ENCODE measurements at places on chromosomes 3 and 15. TPM values are rescaled to one million over a fixed set of nuclear protein-coding genes. Genes with fewer than 3 reads are reported as not detected.

The PARP15 gene
- total RNA-seq = not detected

The HTR3E gene
- total RNA-seq = not detected

The TMEM45A gene
- 11.3 TPM for total RNA-seq

The RASL12 gene
- total RNA-seq = not detected

The SAXO2 gene
- total RNA-seq = under 0.01 TPM

The STRIT1 gene
- total RNA-seq = not detected

The NUSAP1 gene
- 7.8 TPM for total RNA-seq

The AGBL1 gene
- total RNA-seq = not detected

The IL5RA gene
- total RNA-seq = not detected

The GLDN gene
- total RNA-seq = not detected

The GOLGA8N gene
- total RNA-seq = 0.35 TPM

The SLC7A14 gene
- 0.55 TPM for total RNA-seq

DNA sequence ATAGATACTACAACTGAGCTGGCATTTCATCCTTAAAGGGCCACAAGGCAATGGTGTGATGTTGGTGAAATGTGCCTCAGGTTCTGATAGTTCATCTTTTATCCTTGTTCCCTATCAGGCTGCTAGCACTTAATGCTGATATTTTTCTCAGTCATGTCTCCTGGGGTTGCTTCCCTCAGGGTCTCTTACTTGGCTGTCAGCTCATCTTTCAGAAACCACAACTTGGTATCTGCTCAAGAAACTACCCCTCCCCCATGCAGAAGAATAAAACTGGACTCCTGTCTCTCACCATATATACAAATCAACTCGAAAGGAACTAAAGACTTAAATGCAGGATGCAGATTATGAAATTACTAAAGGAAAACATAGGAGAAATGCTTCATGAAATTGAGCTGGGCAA lies 308.1 kb downstream of the CHST2 start:
- DNase-seq = no peak

GRCh38 chr3:17090280-17090983 lies 205.7 kb downstream of the PLCL2 start:
- DNase-seq = no peak

GRCh38 chr3:142850395-142851023 lies 38.4 kb downstream of the PCOLCE2 start:
- DNase-seq = peak; percentile 97

DNA sequence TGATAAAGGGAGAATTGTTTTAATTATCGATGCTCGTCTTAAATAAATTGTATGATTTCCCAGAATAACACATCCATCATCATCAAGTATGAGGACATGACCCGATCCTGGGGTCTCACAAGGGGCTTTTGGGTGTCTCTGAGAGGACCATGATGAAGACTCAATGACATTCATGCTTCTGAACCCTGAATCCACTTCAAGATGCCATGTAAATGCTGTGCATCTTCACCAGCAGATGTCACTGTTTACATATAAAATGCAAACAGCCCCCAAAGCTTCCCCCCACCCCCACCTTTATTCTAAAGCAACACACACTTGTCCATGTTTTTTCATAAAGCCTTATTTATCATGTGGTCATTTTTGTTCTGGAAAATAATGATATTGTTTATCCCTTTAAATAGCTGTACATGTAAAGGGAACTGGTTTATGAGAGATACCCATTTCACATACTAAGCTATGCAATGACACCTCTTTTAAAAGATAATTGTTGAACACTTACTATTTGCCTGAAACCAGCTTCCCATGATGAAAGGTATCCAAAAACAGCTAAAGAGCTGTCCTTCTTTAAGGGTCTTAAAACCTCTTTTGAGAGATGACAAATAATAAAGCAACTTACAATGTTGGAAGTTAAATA lies 69.7 kb upstream of the UBE3A start:
- DNase-seq = peak; percentile 23

- no peak for DNase-seq
Observed at GRCh38 chr15:97717806-97718205, 242.7 kb upstream of the ARRDC4 start.

DNA sequence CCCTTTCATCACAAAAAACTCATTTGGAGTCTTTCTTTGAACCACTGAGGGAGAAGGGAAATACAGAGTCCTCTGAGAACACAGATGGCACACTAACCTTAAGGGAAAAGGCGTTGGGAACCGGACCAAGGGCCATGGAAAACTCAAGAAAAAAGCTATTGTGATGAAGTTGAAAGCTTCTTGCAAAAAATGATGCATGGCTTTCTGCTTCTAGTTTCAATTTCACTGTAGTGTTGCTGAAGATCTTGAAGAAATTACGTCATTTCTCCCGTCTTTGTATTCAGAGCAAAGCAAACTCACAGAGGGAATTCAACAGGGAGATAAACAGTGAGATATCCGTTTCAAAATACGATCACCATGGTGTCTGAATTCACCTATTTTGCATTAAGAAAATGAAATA lies 642.3 kb upstream of the ADAMTS9 start:
- no peak for DNase-seq

DNA sequence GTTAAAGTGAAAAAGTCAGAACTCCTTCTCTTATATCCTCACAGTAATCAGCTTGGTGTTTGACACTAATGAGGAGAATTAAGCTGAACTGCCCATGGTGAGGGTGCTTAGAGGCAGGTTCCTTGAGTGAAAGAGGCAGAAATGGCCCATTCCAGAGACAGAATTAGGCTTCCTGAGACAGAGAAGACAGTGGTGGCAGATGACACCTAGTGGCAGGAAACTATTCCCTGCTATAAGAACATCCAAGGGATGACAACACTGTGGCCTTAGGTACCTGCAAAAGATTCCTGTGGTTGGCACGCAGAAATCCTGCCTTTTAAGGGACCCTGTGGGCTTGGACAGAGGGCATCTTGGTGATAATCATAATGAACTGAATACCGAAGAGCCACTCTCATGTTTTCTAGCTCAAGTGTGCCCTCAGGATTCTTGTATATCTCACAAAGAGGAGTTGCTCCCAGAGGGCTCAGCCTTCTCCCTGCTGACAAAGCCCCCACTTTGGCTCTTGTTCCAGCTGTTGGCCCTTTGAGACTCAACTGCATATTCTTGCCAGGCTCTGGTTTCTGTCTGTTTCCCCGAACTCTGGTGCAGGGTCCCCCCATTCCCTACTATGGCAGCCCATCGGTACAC lies 56.0 kb downstream of the KBTBD12 start:
- peak; percentile 67 for DNase-seq

- no peak for DNase-seq
Observed at GRCh38 chr3:34808287-34808686, 831.0 kb upstream of the ARPP21 start.

DNA sequence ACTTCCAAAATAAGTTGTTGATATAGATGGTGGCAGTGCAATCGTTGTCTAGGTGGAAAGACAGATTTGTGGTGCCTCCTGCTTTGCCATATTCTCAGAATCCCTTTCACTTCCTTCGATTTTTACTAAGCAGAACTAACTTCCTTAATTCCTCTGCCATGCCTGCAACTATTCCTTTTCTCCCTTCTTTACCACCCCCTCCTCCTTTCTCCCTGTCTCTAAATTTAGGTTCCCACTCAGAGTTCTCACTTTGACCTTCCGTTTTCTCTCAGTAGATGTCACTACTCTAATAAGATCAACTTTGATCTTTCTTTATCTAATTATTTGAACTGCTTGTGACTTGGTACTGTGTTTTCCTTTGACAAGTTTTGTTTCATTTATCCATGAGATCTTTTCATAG lies 351.2 kb downstream of the LPP start:
- no peak for DNase-seq

DNA sequence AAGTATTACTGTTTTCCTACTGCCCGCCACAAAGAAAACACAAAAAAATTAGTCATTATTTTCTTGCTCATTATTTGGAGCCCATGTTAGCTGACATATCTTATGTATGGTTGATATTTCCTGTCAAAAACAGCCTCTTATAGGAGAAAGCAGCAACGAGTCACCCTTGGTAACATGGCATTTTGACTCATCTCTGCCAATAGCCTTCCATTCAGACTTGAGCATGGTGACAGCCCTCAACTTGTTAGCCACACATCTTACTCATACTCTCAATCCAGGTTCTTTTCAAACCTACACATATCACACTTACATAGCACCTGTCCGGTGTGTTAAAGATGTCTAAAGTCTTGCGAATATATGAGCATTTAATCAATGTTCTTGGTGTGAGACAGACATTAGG lies 109.4 kb upstream of the SAMMSON start:
- DNase-seq = peak; percentile 78

DNA sequence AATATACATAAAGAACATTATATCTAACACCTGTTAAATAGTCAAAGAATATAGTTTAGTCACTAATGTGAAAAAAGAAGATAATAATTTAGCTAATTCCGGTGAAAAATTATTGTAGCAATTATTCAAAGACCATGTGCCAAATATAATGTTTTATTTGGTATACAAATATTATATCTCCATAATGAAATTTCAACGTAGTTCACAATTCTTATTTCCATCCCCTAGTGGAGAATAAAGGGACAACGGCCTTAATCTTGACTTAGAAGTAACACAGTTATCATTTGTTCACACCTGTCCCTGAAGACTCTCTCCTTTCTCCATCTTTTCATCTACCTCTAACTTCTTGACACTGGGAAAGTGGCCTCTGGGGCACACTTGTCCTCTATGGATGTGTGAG lies 213.4 kb downstream of the ERC2 start:
- no peak for DNase-seq

DNA sequence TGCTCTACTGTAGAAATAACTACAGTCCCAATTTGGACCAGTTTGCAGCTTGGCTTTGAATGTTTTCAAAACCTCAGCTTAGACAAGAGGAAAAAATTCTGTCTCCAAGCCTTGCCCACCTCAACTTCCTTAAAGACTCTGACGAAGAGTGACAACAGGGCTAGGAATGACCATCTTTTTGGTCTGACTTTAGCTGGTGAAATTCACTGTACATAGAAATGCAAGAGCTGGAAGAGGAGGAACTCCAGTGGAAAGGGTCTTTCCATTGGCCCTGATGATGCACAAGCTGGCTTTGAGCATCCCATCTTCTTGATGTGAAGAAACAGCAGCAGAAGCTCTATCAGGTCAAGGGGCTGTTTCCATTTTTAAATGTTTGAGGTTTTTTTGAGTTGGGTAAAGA lies 22.7 kb upstream of the SH3BP5 start:
- no peak for DNase-seq

- DNase-seq = no peak
Observed at GRCh38 chr3:69330891-69331400, 54.9 kb downstream of the FRMD4B start.

DNA sequence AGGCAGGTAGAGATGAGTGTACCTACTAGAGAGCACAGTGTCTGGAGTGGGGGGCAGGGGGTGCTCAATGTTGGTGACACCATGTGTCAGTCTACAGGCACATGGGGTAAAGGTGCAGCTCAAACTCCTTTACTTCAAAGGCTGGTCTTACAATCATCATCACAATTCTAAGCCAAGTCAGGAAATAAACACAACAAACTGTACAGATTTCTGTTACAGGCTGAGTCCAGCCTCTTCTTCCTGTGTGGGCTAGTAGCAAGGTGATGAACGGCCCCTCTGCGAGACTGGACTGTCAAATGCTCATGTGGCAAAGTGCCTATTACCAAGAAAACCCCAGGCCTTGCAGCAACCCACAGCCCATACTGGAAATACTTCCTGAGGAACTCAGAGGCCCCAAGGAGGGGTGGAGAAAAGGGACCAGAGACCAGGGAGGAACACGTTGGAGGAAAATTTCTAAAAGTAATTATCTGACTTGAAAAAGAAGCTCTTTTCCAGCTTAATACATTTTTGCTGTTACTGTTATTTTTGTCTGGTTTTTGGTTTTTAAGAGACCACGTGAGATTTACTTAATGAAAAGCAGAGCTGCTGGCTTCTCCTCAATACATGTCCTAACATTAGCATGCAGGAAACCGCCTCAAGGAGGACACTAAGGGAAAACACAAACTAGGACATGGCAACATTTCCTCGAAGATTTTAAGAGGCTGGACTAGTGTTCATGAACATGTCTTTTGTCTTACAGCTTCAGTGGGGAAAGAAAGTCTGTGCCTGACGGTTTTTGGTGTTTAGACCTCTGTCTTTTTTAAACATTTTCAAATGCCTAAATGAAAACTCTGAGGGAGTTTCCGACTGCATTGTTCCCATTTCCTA lies 29.5 kb downstream of the TBC1D2B start:
- no peak for DNase-seq

- DNase-seq = no peak
Observed at GRCh38 chr3:171234298-171235010, 207.9 kb upstream of the SLC2A2 start.

GRCh38 chr15:43383070-43383469 lies 12.2 kb downstream of the TUBGCP4 start:
- no peak for DNase-seq

- peak; percentile 67 for DNase-seq
Observed at GRCh38 chr3:56826831-56827722, 25.3 kb upstream of the ARHGEF3 start.

DNA sequence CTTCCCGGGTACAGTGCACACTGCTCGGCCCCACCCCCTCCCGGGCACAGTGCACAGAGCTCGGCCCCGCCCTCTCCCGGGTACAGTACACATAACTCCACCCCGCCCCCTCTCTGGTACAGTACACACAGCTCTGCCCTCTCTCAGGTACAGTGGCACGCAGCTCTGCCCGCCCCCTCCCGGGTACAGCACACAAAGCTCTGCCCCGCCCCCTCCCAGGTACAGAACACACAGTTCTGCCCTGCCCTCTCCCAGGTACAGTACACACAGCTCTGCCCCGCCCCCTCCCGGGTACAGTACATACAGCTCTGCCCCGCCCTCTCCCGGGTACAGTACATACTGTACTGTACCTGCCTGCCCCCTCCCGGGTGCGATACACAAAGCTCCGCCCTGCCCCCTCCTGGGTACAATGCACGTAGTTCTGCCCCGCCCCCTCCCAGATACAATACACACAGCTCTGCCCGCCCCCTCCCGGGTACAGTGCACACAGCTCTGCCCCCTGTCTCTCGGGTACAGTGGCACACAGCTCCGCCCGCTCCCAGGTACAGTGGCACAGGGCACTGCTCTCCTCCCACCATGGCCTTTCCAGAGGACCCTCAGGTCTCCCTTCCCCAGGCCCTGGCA lies 16.4 kb upstream of the PRR20G start:
- DNase-seq = no peak

GRCh38 chr3:153373606-153374005 lies 211.6 kb downstream of the RAP2B start:
- no peak for DNase-seq

DNA sequence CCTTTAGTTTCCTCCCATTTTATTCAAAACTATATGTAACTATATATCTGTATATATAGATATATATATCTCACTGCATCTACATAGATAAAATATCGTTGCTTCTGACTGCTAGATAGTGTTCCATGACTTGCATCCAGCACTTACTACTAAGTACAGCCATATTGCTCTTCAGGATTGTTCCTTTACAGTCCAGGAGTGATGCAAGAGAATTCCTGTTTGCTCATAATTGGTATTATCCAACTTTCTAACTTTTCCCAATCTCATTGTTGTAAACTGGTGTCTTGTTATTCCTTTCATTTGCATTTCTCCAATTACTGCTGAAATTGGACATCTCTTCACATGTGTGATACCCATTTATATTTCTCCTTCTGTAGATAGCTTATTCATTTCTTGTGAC lies 99.8 kb upstream of the STRIT1 start:
- no peak for DNase-seq
